ENCODE measurements at places on chromosomes 3 and 15. TPM values are rescaled to one million over a fixed set of nuclear protein-coding genes. Genes with fewer than 3 reads are reported as not detected.

DNA sequence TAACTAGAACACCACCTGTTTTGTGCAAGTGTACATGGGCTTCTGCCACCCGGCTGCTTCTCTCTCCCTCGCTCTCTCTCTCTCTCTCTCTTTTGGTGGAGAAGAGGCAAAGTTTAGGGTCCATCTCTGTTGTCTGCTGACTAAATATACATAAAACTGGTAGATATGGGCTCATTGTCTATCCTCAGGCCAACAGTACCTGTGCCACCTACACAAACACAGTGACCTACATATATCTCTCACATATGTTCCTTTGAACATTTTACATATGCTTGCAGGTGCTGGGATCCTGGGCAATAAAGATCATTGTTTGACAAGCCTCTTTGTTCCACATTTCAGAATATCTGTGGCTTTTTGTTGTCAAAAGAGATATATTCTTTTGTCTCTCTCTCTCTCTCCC lies 256.3 kb upstream of the KCNH8 start:
- DNase-seq, result no peak

DNA sequence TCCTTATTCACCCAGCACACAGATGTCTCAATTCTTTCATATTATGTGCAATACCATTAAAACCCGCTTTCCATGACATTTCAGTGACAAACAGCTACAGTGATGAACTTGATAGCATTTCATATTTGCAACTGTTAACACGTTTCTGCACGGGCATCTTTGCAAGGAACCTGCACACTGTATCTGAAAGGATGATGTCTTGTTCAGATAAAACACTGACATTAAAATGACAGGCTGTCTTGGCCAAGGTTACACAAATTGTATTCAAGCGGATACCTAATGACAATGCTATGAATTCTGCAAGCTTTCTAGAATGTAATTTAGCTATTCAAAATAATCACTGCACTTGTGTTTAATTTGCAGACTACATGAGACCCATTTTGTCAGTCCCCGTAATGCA lies 529.2 kb downstream of the FOXP1 start:
- no peak for DNase-seq

DNA sequence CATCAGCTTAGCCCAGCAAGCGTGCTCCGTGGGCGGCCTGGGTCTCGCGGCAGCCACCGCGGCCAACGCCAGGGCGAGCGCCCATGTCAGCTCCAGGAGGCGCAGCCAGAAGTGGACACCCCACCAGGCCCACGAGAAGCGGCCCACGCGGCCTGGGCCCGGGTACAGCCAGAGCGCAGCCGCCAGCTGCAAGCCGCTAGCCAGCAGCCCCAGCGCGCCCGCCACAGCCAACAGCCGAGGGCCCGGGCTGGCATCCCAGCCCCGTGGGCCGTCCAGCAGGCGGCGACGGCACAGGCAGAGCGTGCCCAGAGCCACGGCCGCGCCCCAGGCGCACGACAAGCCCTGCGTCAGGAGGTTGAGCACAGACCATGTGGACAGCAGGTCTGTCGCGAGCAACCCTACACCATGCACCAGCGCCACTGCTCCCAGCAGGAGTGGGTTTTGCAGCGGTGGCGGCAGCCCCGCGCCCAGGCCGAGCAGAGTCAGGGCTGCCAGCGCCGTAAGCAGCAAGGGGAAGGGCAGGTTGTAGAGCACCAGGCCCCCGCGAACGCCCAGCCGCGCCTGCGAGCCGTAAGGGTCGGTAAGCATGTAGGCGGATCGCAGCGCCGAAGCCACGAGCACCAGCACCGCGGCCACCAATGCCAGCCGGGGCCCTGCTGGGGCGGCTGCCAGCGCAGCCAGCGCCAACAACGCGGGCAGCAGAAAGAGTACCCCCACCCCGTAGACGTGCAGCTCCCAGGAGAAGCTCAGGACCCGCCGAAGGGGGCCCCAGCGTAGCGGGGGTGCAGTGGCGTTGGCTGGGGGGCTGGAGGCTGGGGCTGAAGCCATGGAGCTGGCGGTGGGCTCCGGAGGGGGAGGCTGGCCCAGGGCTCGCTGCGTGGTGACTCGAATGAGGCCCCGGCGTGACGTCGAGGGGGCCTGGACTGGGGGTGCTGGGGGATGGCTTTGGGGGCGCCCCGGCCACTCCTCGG lies 4.9 kb downstream of the PRRT3 start:
- peak; percentile 82 for DNase-seq

- no peak for DNase-seq
These were observed 28.2 kb upstream of the SOX2 start for GRCh38 chr3:181683563-181683962.

DNA sequence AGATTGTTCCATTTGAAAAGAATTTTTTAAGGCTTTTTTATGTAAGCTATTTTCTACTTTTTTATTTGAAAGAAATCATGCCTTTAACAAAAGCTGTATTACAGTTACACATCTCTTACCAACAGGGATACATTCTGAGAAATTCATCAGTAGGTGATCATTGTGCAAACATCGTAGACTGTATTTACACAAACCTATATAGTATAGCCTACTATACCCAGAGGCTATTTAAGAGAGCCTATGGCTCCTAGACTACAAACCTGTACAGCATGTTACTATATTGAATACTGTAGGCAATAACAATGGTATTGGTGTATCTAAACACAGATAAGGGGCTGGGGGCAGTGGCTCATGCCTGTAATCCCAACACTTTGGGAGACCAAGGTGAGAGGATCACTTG lies 43.1 kb downstream of the PEAK1 start:
- no peak for DNase-seq

- no peak for DNase-seq
These were observed 652.5 kb downstream of the EDEM1 start for GRCh38 chr3:5840056-5840455.

GRCh38 chr3:169931747-169932520 lies 20.6 kb downstream of the SAMD7 start:
- DNase-seq, result no peak

GRCh38 chr3:136932978-136933772 lies 24.6 kb upstream of the IL20RB start:
- no peak for DNase-seq

DNA sequence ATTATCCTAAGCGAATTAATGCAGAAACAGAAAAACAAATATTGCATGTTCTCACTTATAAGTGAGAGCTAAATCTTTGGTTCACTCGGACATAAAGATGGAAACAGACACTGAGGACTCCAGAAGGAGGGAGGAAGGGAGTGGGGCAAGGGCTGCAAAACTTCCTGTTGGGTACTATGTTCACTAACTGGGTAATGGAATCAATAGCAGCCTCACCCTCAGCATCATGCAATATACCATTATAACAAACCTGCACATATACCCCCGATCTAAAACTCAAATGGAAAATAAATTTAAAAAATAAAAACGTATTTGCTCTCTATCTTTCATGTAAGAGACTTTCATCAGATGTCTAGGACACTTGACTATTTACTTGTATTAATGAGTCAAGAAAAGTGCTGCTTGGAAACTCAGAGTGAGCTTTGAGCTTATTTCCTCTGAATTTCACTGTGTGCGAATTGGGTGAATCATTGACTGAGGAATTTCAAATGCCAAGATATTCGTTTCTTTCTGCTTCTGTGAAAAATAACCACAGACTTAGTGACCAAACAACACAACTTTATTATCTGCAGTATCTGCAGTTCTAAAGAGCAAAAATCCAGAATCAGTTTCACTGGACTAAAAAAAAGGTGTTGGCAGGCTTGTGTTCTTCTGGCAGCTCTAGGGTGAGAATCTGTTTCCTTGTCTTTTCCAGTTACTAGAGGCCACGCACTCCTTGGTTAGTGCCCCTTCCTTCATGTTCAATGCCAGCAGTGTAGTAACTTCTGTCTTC lies 18.4 kb downstream of the TM4SF18 start:
- DNase-seq, result no peak

DNA sequence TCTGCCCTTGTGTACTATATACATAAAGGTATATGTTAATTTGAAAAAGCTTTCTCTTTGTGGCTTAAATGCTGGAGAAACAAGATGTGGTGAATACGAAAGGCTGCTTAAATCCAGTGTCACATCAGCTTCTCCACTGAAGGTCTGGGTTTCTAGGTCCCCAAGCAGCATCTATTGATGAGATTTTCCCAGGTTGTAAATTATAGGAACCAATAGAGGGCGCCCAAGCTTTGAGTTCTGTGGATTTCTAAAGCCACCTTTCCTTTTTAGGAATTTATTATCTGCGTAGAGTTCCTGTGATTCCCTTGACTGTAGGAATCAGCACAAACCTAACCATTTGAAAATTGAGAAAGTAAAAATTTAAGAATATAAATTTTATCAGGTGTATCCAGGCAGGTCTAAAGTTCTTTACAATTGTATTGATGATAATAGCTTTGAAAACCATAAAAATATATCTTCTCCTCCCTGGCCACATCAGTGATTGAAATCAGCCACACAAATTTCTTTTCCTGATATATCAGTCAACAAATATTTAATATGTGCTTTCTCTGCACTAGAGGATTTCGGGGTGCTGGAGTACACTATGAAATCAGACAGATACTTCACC lies 88.3 kb upstream of the ADAMTSL3 start:
- DNase-seq, result peak; percentile 44

DNA sequence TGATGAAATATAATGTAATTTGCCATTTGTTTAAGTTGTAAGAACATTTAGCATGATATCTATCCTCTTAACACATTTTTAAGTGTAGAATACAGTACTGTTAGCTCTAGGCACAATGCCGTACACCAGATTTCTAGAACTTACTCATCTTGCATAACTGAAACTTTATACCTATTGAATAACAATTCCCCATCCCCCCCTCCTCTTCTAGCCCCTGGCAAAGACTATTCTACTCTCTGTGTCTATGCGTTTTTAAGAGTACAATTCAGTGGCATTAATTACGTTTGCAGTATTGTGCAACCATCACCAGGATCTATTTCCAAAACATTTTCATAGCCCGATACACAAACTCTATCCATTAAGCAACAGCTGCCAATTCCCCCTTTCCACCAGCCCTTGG lies 261.7 kb downstream of the PLOD2 start:
- DNase-seq, result peak; percentile 33

GRCh38 chr3:58214484-58215316 lies 3.9 kb upstream of the DNASE1L3 start:
- DNase-seq, result peak; percentile 99

DNA sequence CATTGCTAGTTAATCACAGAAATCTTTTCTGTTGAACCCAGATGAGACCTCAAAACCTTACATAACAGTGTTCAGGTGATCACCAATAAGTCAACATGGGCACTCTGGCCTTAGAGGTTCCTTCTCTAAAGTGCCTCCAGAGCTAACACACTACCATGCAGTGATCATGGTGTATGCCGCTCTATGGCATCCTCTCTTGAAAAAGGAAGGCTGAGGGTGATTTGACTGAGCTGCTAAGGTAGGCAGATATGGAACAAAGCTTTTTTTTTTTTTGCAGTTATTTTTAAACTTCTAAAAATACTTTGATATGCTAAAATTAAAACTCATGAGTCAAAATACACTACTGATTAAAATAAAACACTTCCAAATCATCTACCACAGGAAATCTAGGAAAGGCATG lies 46.0 kb downstream of the IGF2BP2 start:
- no peak for DNase-seq

GRCh38 chr3:135020181-135020580 lies 225.1 kb downstream of the EPHB1 start:
- DNase-seq, result no peak

GRCh38 chr15:98548139-98548971 lies 100.0 kb upstream of the IGF1R start:
- peak; percentile 53 for DNase-seq

DNA sequence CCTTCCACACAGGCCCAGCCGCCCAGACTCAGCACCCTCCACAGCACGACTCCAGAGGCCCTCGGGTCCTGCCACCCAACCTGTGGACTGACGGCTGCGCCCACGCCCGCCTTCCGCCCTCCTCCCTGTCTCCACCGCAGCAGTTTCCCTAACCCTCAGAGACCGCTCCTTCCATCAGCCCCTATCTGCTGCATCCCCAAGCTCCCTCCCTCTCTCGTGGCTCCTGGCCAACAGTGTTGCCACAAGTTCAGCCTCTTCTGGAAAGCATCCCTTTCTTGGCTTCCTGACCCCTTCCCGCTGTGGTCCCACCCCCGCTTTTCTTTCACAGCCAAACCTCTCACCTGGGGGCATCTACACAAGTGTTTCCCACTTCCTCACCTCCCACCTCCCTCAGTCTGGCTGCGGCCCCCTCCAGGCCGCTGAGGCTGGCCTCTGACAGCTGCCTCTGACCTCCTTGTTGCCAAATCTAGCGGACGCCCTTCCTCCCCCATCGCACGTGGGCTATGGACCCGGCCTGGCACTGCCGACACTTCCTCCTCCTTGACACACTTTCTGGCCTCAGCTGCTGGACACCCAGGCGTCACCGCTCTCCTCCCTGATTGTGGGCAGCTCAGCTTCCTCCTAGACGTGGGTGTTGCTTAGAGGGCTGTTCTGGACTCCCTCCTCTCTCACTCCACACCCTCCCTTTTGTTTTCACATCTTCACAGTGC lies 168.8 kb upstream of the TLE3 start:
- DNase-seq, result peak; percentile 85

GRCh38 chr3:112709911-112710310 lies 69.0 kb upstream of the CCDC80 start:
- no peak for DNase-seq

DNA sequence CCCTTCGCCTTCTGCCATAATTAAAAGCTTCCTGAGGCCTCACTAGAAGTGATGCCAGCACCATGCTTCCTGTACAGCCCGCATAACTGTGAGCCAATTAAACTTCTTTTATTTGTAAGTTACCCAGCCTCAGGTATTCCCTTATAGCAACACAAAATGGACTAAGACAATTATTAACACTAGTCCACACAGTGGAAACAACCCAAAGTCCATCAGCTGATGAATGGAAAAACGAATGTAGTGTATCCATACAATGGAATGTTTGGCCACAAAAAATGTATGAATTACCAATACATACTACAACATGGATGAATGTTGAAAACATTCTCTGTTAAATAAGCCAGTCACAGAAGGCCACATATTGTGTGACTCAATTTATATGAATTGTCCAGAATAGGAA lies 22.5 kb upstream of the CTXND1 start:
- DNase-seq, result no peak

DNA sequence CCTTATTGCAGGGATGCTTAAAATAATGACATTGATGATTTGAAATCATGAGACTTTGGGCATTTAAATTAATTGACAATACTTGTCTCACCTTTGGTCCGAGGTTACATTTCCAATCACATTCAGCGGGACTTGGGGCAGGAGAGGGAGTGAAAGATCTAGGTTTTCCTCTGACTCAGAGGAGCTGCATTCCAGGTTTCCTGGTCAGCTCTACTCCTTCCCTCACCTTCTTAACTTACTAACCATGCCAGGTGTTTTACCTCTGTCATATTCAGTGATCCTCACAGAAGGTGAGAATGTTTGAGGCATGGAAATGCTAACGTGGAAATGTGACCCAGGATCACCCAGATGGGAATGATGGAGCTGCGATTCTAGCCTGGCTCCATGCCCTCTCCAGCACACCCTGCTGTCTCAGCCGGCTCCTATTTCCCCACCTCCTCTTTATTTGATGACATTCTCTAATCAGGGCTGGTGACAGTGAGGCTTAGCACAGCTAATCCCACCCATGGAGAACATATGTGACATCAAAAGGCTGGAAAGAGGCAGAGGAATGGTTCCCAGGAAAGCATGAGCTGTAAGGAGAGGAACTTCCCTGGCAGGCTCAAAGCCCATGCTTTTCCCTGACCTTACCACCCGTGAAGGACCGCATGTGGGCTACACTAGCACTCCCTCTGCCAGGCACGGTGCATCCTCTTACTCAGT lies 38.7 kb downstream of the THSD4 start:
- no peak for DNase-seq

The TLR9 gene
- total RNA-seq, result not detected

The KATNBL1 gene
- 38.2 TPM for total RNA-seq

The ZNF662 gene
- not detected for total RNA-seq

The FOXB1 gene
- total RNA-seq, result not detected

The MAP2K5 gene
- 29.0 TPM for total RNA-seq

The P2RY12 gene
- not detected for total RNA-seq

All from MCF 10A (cell line).